ENCODE measurements at places on chromosomes 12 and 14. TPM values are rescaled to one million over a fixed set of nuclear protein-coding genes. Genes with fewer than 3 reads are reported as not detected.

The IRAK3 gene
- 1.8 TPM for total RNA-seq

DNA sequence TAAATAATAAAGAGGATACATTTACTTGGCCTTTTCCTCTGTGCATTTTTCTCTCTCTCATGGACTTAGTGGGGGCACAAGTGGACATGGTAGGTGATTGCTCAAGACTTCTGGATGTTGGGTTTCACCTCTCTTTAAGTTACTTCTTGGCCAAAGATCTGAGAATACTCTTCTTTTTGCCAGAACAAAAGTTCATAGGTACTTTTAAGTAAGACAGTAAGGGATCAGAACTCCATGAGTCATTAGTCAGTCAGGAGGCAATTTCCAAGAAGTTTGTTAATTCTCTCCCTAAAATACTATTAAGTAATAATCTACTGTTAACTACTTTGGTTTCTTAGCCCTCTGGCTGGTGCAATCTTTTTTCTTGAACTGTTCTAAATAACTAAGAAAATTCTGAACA, 84.2 kb downstream of the GRIP1 start:
- DNase-seq: no peak

- DNase-seq: no peak
Observed at GRCh38 chr14:89855961-89856656, 98.4 kb downstream of the EFCAB11 start.

The YEATS4 gene
- total RNA-seq: 37.9 TPM

The TMED8 gene
- total RNA-seq: 31.1 TPM

DNA sequence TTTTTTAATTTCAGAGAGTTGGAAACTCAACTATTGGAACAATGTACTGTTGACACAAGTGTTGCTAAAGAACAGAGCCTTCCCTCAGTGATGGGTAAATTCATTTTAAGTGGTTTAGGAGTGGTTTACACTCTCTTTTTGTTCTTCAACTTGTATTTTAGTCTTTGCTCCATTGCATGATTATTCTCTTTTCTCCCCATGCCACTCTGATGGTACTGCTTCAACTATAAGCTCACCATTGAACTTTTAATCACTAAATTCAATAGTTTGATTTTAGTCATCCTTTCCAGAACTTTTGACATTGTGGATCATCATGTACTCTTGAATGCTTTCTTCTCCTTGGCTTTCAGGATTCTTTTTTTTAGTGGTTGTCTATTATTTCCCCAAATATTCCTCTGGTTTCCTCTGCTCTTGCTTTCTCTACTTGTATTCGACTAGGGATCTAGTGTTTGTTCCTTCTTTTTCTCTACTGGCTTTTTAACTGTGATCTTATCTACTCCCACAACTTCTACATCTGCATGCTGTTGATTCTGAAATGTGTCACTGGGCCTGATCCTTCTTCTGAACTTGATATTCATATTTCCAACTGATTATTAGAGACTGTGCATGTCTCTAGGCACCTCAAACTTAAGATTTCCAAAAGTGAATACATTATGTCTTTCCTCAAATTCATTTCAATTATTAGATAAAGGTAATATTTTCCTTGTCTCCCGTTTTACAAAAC, 15.4 kb downstream of the ACTR10 start:
- no peak for DNase-seq

GRCh38 chr12:52258335-52258901, 16.0 kb upstream of the KRT86 start:
- no peak for DNase-seq

- no peak for DNase-seq
Observed at GRCh38 chr14:79242666-79243065, 968.6 kb downstream of the DIO2 start.

DNA sequence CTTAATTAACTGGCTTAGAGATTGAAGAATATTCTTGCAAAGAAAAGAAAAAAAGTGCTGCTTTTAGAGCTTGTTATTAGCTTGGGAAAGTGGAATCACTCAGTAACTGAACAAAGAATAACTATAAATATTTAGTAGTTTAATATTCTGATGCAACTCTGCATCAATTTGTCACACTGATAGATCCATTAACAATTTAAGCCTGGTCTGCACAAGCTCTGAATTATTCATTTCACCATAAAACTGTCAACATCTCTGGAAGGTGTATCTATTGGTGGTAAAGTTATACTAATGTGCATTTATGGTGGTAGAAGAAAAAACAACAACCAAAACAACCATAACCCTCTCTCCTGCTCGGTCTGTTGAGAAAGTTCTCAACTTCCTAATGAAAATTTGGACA, 38.1 kb upstream of the SLC35F4 start:
- no peak for DNase-seq

GRCh38 chr12:85007836-85008235, 28.2 kb downstream of the TSPAN19 start:
- no peak for DNase-seq

The IL25 gene
- not detected for total RNA-seq

DNA sequence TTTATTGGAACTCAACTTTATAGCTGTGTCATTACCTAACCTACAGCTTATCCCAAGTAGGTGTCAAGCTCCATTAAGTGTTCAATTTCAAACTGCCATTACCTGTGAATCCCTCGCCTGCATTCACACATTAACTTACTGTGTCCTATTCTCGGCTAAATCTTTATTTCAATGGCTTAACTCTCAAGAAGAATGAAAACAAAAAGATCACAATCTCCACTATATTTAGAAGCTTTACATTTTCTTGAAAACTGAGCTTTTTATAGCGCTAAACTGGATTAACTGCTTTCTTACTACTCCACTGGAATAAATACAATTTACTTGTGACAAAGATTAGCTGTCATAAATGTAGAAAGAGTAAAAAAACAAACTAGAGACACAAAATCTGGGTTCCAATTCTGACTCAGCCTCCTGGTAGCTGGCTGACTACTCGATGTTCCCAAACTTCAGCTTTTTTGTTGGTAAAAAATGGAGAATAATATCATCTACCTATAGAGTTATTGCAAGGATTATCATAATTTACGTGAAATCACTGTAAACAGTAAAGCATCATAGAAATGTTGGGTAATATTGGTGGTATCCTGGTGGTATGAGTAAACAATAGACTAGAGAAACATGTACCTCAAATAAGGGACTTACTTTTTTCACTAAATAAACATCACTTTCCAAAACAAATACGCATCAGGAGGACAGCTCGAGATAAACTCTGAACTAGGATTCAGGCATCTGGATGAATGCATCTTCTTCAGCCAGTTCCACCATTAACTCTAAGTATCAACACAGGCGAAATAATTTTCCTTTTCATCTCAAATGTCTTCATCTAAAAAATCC, 1.7 kb downstream of the RALGAPA1 start:
- DNase-seq: no peak

DNA sequence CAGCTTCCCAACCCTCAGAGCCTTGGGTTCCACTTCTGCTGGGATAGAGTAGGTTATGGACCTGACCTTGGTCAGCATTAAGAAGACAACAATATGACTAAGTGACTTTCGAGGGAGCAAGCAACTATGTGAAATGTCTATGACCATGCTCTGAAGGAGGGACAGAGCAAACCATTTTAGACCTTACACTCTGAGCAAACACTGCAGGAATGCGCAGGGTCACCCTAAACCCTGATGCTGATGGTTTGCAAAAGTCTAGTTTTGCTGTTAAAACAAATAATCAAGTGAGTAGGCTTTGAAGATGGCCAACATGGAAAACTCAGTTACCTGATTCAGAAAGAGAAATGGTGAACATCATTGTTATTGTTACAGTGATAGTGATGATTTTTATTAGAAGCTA, 8.7 kb downstream of the ZCCHC8 start:
- DNase-seq: no peak

The B4GALNT1 gene
- 5.7 TPM for total RNA-seq

The PKP2 gene
- total RNA-seq: not detected

- no peak for DNase-seq
Observed at GRCh38 chr14:99734406-99735051, 50.4 kb downstream of the CYP46A1 start.

DNA sequence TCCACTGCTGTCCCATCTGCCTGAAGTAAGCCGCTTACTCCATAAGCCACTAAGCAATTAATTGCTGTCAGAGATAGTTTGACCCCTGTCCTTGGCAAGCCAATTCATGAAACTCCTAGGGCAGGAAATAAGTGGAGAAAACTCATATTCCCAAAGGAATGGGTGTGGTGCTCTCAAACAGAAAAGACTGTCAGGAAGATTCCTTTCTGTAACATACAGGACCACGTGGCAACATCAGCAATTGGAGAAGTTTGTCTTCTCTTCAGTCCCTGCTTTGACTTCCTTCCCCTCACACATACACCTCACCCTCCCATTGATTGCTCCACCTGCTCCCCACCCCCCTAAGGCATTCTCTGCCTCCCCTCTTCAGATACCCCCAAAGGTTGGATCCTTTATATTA, 36.2 kb upstream of the MDM1 start:
- DNase-seq: no peak

The HEATR5A gene
- total RNA-seq: 23.6 TPM

- peak; percentile 76 for DNase-seq
Observed at GRCh38 chr14:91009501-91010152, 50.8 kb downstream of the RPS6KA5 start.

DNA sequence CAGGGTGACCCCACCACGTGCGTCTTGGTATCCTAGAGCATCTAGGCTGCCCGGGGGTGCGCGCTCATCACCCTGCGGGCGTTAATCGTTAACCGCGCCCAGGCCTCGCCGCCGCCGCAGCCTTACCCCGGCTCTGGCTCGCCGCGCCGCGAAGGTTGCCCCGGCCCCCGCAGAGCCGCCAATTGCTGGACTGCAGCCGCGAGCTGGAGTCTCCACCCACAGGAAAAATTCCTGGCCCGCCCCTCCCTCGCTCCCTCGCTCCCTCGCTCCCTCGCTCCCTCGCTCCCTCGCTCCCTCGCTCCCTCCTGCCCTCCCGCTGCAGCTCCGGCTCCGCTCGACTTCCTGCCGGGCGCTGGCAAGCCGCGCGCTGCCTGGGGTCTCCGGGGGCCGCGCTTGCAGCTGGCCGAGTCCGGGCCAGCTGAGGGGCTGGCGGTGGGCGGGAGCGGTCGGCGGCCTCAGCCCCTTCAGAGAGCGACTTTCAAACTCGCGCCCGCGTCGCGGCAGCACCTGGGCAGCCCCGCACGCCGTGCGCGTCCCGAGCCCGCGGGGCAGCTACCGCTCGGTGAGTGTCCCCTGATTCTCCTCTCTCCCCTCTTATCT, at the start of gene PLEKHG3:
Gene PLEKHG3 (plus strand): TSS at position 282 of the 600 bp plus-strand sequence. CDS start 23,208 bp downstream, outside the sequence.
- peak; percentile 78 for DNase-seq

GRCh38 chr12:28851781-28852180, 297.3 kb upstream of the FAR2 start:
- DNase-seq: no peak

GRCh38 chr12:69102856-69103255, 136.5 kb upstream of the CPSF6 start:
- no peak for DNase-seq

- no peak for DNase-seq
Observed at GRCh38 chr12:87618199-87618598, 411.0 kb downstream of the C12orf50 start.

- DNase-seq: no peak
Observed at GRCh38 chr14:103444837-103445524, 59.8 kb downstream of the MARK3 start.

The NEDD1 gene
- total RNA-seq: 62.7 TPM

The CLEC4D gene
- not detected for total RNA-seq

DNA sequence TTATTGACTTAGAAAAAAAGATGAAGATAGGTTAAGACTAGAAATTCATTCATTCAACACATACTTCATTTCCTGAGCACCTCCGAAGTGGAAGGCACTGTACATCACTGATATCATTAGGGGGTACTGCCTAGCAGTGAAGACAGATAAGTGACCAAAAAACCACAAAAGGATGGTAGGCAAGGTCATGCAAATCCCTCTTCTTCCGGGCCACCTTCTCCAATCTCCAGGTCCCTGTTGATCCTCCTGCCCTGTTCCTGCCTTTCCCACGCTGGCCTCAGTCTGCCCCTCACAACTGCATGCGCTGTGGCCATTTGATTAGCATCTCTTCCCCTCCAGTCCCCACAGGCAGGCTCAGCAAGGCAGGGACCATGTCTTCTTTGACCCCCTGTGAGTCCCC, 60.8 kb downstream of the SETD3 start:
- DNase-seq: no peak

- DNase-seq: peak; percentile 86
Observed at GRCh38 chr12:57456145-57456700, 1.1 kb downstream of the INHBE start.

The TSPAN31 gene
- total RNA-seq: 19.2 TPM

DNA sequence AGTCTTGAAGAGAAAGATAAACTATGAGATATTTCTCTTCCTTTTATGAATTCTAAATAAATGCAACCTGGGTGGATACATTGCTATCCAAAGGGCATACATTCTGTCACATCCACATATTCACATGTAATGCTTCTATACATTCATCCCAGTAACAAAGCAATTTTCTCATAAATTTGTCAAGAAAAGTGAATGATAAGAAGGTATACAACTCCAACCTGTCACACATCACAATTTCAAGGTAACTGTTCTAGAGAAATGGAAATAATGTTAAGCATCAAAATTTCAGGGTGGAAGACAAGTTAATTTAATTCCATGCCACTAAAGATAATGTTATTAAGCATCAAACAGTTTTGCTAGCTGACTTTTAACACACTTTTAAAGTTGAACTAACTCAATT, 212.9 kb downstream of the SYT10 start:
- no peak for DNase-seq

- no peak for DNase-seq
Observed at GRCh38 chr14:34741840-34742239, 27.4 kb upstream of the CFL2 start.

DNA sequence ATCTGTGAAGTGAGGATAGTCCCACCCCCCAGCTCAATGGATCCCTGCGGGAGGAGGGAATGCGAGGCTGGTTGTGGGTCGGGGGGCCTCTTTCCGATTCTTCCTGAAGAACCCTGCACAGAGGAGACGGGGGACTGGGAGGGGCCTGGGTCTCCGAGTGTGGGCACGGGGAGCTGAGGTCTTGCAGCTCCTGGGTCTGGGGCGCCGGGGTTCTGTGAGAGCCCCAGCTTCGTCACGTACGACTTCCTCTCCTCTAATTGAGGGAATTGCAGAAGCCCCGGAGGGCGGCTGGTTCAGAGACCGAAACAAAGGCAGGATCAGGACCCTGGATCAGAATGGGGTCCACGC, 66.6 kb downstream of the DIO3 start:
- DNase-seq: no peak

The LRRIQ1 gene
- not detected for total RNA-seq

- DNase-seq: no peak
Observed at GRCh38 chr14:89254166-89254909, 162.7 kb downstream of the FOXN3 start.

The PPP1R1A gene
- not detected for total RNA-seq

GRCh38 chr12:83954956-83955601, 957.5 kb downstream of the SLC6A15 start:
- no peak for DNase-seq

The AGAP2 gene
- total RNA-seq: 28.2 TPM

- DNase-seq: no peak
Observed at GRCh38 chr14:91977884-91978283, 30.4 kb upstream of the FBLN5 start.

GRCh38 chr12:131578828-131579470, 131.9 kb upstream of the SFSWAP start:
- DNase-seq: no peak

GRCh38 chr12:18320036-18320617, 58.8 kb downstream of the PIK3C2G start:
- no peak for DNase-seq

The SCNN1A gene
- total RNA-seq: not detected

- DNase-seq: no peak
Observed at GRCh38 chr14:52370406-52370935, 56.4 kb downstream of the PTGER2 start.

The NFATC4 gene
- not detected for total RNA-seq

All from activated CD4-positive, alpha-beta T cell treated with anti-CD3 and anti-CD28 coated beads, Interleukin-2, amount 10 ng/mL, durations not matched to agents 24 days and 14 days (primary cell).